Smooth muscle cell of the coronary artery (primary cell): ENCODE measurements at places on chromosomes 4 and X. TPM values are rescaled to one million over a fixed set of nuclear protein-coding genes. Genes with fewer than 3 reads are reported as not detected.

PAGE2B gene
- not detected in 2 replicates for total RNA-seq

RPA4 gene
- total RNA-seq: 0.45 and 1.4 TPM in 2 replicates

VGLL1 gene
- total RNA-seq: not detected in 2 replicates

TCEAL9 gene
- total RNA-seq: 72.9 and 133 TPM in 2 replicates

NSDHL gene
- 13.9 and 18.9 TPM in 2 replicates for total RNA-seq

ASB5 gene
- 0.30 and 0.35 TPM in 2 replicates for total RNA-seq

ZNF275 gene
- total RNA-seq: 5.3 and 6.5 TPM in 2 replicates

NWD2 gene
- not detected in 2 replicates for total RNA-seq

MSANTD1 gene
- total RNA-seq: 0.23 and 0.35 TPM in 2 replicates

PAGE5 gene
- not detected in 2 replicates for total RNA-seq
